ENCODE measurements at places on chromosomes 7 and 10.

- no peak for DNase-seq
Measured at GRCh38 chr7:49624611-49625010, 148.8 kb upstream of the VWC2 start.

GRCh38 chr10:11605807-11606408, 5.5 kb downstream of the USP6NL start:
- no peak for DNase-seq

DNA sequence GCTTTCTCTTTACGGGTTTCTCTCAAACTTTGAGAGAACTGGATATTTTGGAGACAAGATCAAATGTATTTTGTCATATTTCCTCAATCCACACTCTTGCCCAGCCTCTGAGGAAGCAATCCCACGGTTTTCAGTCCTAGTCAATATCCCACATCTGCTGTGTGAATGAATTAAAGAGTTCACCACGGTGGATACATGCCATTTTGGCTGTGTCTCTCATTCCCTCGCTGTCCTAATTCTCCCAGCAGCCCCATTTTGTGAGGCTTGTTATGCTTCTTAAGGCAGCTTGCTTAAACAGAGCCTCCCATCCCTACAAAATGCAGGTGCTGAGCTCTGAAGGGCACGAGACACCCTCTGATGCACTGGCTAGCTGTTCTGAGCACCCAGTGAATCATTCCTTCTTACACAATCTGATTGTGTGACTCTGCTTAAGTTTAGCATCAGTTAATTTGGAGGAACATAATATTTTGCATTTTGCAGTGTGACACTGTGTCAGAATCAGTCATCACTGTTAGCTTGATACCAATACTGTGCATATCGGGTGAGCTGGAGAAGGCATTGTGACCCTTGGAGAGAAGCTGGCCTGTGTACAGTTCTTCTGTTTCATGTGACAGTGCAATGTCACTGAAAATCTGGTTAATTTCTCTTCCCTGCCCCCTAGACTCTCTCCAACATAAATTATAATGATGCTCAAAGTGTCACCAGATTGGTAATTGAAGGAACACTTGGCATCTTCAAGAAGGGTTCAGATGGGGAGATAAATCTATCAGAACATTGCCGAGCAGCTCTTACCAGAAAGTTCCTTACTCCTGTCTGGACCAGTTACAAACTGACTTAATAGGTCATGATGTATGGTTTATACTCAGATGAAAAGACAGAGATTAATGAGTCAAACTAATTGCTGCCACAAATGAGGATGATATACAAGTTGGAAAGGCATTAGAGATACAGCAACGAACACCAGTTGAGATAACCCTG, 103.7 kb upstream of the AOAH start:
- no peak for DNase-seq

- DNase-seq = no peak
Measured at GRCh38 chr7:76428868-76429805, 4.4 kb downstream of the ZP3 start.

DNA sequence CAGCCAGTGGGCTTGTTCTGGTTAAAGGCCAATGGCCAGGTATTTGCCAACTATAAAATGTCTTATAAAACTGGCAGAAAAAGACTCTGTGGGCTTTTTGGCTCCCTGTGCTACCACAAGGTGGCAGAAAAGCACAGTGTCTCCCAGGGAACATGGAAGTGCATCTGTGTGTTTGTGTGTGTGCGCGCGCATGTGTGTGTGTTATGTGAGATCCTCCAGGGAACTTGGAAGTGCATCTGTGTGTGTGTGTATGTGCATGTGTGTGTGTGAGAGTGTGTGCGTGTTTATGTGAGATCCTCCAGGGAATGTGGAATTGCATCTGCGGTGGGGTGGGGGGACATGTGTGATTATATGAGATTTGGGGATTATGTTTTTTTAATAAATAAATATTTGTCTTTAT, 30.2 kb upstream of the ABI1 start:
- DNase-seq = no peak

- no peak for DNase-seq
Measured at GRCh38 chr10:34454590-34455261, 360.4 kb downstream of the PARD3 start.

DNA sequence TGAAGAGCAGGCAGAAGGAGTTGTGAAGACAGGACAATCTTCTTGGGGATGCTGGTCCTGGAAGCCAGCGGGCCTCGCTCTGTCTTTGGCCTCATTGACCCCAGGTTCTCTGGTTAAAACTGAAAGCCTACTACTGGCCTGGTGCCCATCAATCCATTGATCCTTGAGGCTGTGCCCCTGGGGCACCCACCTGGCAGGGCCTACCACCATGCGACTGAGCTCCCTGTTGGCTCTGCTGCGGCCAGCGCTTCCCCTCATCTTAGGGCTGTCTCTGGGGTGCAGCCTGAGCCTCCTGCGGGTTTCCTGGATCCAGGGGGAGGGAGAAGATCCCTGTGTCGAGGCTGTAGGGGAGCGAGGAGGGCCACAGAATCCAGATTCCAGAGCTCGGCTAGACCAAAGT, 1.5 kb downstream of the CHPF2 start:
- no peak for DNase-seq

GRCh38 chr10:97584798-97585438, 729 bp downstream of the HOGA1 start:
- no peak for DNase-seq

DNA sequence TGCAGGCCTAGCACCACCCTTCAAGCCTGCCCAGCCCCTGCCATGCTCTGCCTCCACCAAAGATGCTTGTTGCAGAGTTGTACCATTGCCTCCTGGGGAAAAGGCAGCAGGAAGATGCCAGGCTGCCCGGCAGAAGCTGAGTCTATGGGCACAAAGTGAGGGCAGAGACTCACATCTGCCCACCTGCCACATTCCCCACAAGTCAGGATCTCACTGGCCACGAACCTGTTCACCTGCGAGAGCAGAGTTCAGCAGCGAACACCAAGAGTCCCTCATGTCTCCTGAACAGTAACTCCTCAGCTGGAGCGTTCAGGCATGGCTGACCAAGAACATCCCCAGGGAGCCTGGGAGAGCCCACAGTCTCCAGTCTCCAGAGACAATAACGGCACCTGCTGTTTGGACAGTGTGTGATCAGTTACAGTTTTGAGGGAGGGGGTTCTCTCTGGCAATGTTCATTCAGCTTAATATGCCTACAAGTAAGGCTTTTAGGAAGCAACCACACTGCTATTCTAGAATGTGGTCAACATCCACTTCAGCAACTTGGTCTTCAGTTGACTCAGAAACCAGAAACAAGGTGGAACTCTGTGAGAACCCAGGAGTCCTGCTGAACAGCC, 78.5 kb downstream of the GRID1 start:
- DNase-seq = no peak

DNA sequence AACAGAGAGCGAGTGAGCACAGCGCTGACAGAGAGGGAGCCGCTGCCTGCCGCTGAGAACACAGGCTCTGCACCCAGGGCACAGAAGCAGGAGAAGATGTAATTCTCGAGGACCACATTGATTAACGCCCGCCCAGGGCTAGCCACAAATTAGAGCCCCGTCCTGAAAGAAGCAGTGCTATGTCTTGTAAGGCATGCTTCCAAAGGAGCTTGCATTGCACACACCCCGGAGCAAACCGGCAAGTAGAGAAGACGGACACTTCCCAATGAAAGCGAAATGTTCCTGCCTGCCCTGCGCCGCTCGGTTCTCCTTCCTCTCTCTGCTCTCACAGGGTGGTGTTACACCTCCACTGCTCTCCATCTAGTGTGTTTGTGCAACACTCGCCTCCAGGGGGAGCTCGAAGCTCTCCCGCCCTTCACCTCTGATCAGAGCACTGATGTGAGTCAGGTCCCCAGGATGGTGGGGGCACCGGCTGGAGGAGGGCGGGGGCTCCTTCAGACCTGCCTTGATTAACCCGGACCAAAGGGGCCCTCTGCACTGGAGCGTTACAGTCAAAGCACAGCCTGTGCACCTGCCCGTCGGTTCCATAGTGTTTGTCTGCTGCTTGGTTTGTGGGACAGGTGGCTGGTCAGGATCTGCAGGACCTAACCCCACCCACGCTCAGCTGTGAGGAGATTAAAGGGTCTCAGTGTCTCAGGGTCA, 316.5 kb downstream of the ADARB2 start:
- DNase-seq = peak; percentile 19

DNA sequence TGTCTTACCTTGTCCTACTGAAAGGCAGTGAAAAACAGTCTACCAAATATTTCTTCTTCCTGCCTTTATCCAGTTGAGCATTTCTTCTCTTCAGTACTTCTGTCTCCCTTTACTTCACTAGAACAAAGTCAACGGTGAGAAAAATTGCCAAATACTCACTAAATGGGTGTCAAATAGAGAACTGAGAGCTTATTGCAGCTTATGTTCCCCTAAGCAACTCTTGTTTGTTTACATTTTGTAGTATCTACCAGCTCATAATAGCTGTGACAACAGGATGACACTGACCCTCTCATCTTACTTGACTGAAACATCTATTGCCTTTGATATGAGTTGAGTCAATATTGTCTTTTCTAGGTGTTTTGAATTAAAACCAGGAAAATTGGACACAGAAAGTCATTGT, 327.9 kb upstream of the SORCS1 start:
- DNase-seq = no peak

- DNase-seq = no peak
Measured at GRCh38 chr7:129480674-129481363, 21.5 kb upstream of the SMKR1 start.

DNA sequence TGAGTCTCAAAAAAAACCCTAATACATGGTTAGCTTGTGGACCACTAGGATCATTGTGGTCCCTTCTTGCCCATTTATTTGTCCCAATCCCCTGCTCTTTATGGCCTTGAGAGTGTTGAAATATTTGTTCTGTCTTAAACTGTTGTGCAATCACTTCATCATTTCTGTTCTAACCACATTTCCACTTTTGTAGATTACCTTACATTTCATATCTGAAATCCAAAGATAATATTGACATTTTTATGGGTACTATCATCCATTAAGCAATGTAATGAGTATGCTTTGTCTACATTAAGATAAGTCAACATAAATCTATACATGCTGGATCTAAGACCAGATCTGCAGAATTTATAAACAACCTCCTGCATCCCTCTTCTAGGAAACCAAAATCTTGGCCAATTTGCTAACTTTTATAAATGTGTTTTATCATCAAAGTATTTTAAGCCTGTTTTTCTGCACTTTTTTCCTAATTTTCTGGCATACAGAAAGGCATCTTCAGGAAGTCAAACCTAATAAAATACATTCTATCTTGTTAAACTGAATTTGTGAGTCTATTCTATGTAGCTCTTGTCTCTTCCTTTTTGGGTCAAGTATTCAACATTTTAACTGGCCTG, 359.4 kb upstream of the CELF2 start:
- DNase-seq = no peak

DNA sequence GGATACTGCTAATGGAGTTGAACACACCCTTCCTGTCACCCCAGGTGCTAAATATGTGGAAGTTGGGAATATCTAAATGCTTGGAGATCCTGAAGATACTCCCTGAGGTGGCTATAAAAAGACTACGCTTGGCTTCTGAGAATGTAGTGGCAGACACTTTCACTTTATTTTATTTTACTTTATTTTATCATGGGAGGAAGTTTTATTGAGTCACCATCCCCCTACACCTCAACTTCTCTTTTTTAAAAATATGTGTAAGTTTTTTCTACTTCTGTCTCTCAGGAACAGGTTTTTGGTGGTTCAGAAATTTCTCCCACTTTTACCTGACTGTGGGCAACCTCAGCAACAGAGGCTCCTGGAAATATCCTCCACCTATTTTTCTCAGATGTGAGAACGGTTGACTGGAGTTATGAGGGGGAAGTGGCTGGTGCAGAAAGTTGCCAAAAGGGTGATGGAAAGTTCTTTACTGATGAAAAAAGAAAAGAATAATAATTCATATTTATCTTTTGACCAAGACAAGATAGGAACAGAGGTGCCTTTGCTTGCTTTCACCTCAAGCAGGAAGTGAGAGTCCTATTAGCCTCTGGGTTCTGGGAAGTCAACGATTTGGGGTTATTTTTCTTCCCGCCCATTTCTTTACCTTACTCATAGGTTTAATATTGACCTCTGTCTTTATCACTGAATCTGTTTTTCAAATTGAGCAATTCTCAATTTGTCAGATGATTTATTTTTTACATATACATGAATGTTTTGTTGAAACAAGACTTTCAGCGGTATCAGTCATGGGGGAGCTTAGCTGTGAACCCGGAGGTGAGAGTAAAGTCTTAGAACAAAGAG, 103.6 kb downstream of the AHR start:
- no peak for DNase-seq

DNA sequence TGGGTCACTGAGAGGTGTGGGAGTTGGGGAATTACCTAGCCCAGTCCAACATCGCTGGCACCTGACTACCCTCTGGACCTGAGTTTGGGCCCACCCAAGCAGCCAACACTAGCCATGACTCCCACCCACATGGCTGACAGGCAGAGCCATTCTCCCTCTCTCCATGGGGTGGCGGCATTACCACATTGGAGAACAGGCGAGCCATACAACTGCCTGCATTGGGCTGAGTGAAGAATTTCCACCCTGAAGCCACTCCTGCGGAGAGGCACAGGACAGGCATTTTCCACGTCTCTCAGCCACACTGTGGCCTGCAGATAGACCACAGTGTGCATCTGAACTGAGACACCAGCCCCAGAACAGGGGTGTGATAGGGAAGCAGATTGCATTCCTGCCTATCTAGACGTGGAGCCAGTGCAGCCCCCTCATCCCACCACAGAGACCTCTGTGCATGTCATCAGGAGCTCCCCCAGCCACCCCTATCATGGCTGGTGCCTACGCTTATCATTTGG, 58.2 kb upstream of the ANTXRL start:
- peak; percentile 46 for DNase-seq

DNA sequence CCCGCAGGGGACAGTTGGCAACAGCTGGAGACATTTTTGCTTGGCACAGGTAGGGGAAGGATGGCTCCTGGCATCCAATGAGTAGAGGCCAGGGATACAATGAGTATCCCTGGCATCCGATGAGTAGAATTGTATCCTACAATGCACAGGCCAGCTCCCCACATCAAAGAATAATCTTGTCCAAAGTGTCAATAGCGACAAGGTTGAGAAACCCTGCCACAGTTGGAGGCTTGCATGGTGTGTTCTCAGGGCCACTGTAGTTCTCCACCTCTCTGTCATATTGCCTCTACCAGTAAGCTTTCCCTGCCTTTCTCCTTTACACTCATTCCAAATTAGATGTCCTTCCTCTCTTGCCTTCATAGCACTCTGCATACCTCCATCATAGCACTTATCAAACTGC, 60.7 kb downstream of the ZNF92 start:
- no peak for DNase-seq

- no peak for DNase-seq
Measured at GRCh38 chr7:73621168-73622063, 2.9 kb downstream of the MLXIPL start.

- DNase-seq = no peak
Measured at GRCh38 chr7:23968791-23969190, 258.8 kb downstream of the STK31 start.

All from stimulated activated CD4-positive, alpha-beta T cell treated with anti-CD3 and anti-CD28 coated beads, Interleukin-1b, Interleukin-23, amount 100 ng/mL, for 4 hours (primary cell).